SK-MEL-5 (cell line): ENCODE measurements at places on chromosomes 16 and 17. TPM values are rescaled to one million over a fixed set of nuclear protein-coding genes. Genes with fewer than 3 reads are reported as not detected.

DNA sequence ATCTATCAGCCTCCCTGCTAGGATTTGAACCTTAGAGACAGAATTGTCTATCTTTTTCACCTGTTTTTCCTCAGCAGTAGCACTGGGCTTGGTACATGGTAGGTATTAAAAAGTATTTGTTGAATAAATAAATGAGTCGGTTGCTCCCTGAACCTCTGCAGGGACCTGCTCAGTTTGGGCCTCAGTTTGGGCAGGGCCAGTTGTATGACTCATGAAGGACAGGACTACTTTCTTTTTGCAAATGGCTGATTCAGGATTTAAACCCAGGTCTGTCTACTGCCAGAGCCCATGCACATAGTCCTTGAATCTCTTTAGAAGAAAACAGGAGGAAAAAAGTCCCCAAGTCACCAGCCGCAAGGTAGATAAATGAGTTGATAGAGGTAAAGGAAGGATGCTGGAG lies 3.1 kb downstream of the MMP2 start:
- no peak for DNase-seq

DNA sequence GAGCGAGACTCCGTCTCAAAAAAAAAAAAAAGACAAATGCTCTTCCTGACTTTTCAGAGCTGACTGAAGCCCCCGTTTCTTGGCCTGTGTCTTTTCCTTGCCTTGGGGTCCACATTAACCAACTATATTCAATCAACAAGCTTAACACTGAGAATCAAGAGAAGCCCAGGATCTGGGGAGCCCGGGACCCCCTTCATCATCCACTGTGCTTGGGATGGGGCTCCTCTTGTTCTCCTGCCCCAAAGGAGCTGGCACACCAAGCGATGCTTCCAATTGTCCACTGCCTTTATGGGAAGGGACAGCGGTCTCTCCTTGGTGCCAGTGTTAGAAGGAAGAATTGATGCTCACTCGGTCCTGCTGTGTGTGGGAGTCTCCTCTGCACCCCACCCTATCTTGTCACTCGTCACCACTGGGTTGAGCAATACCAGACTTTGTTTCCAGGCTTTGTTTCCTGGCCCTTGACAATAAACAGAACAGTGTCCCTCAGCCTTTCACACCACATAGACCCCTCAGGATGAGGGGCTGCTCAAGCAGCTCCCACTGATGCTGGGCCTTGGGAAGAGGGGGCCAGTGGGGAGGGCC lies 146.7 kb downstream of the KCNJ12 start:
- no peak for DNase-seq

DNA sequence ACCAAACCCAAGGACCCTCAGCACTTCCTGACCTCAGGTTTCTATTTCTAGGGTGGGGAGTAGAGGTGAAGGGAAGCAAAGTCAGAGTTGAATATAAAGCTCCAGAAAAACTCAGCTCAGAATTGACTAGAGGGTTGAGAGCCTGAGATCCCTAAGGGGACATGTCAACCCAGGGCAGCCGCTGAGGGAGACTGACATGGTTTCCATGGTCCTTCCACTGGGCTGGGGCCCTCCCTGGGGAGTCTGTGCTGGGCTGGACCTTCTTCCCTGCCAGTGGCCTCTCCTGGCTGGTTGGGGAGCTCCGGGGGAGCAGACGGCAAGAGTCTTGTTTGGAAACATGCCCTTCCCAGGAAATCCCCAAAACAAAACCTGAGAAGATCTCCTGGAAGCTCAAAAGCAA lies 121.3 kb downstream of the METRNL start:
- DNase-seq = no peak

GRCh38 chr16:920717-921116 lies 50.1 kb downstream of the LMF1 start:
- no peak for DNase-seq

DNA sequence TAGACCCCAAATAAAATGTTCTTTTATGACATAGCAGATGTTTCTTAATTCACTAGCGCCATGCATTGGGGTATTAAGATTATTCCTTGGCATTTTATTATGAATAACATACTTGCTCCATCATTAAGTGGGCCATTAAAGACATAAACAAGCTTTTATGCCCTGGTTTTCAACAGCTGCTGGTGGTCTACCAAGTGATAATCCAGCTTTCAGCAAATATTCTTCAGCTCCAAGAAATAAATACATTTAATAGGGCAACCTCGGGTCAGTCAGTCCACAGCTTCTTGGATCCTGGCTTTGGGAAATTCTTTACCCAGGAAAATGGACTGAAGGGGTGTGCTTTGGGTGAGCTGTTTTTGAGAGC lies 217.3 kb upstream of the IRX3 start:
- no peak for DNase-seq

DNA sequence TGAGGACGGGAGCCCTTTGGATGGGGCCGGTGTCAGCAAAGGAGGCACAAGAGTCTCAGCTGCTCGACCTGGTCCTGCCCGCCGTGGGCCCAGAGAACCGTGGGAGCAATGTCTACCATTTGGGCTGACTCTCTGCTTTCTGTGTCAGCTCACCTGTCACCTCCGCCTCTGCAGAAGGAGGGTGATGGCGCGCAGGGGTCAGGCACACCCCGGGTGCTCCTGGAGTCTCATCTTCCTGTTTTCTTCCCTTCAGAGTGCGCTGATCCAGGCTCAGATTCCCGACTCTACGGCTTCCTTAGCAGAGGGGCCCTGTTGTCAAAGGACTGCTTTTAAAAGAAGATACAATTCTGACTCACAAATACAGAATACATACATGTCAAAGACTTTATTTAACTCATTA lies 167.1 kb downstream of the BANP start:
- DNase-seq = no peak

DNA sequence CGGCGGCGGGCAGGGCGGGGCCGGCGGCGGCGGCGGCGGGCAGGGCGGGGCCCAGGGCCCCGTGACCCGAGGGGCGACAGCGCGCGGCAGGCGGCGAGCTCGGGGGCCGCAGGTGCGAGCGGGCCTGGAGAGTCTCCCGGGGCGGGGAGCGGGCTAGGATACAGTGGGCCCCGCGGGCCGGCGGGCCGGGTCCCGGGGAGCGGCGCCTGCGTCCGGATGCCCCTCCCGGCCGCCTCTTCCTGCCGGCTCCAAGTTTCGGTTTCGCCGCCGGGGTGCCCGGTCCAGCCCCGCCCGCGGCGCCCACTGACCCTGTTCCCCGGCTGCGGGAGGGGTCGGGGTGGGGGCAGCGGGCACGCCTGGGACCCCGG lies at the start of gene RNF213:
Gene RNF213, plus strand, starts transcription at position 62 of the 368 bp plus-strand sequence. CDS start 2,830 bp downstream, outside the sequence.
- DNase-seq = peak; percentile 61

- no peak for DNase-seq
These were observed 59.4 kb downstream of the WNT3 start for GRCh38 chr17:46759141-46759540.

GRCh38 chr16:11025120-11025531 lies 80.8 kb downstream of the CLEC16A start:
- DNase-seq = no peak

- no peak for DNase-seq
These were observed 59.5 kb downstream of the RPTOR start for GRCh38 chr17:80604009-80604669.

Gene TERB1
- total RNA-seq = not detected in 2 replicates

Gene SMIM22
- not detected in 2 replicates for total RNA-seq

Gene ADAD2
- 0.11 and 0.21 TPM in 2 replicates for total RNA-seq

Gene CRYM
- 2.0 and 2.6 TPM in 2 replicates for total RNA-seq

Gene ITGAX
- total RNA-seq = 1.2 and 1.6 TPM in 2 replicates

Gene DNAAF1
- total RNA-seq = 0.16 and 0.63 TPM in 2 replicates

Gene PTX4
- not detected in 2 replicates for total RNA-seq

Gene CYGB
- 122 TPM in 2 replicates for total RNA-seq

Gene COX6A2
- total RNA-seq = not detected in 2 replicates

Gene KRT25
- 0.05 and 0.27 TPM in 2 replicates for total RNA-seq
